ENCODE measurements at places on chromosomes 6 and 20.

DNA sequence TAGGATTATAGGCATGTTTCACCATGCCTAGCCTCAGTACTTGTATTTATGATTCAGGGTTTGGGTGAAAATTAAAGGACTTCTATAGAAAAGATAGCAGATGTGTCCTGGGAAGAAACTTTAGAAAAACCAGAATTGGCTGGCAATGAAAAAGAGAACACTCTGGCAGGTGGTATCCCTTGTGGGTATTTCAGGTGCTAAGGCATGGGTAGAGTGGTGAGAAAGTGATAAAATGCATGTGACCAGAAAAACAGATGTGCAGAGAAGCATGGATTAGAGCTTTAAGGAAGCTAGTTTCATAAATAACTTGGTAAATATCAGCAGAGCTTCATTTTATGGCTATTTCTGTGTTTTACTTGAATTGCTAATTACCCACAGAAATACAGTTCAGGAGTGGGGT, 622.2 kb downstream of the DOK5 start:
- DNase-seq: no peak

DNA sequence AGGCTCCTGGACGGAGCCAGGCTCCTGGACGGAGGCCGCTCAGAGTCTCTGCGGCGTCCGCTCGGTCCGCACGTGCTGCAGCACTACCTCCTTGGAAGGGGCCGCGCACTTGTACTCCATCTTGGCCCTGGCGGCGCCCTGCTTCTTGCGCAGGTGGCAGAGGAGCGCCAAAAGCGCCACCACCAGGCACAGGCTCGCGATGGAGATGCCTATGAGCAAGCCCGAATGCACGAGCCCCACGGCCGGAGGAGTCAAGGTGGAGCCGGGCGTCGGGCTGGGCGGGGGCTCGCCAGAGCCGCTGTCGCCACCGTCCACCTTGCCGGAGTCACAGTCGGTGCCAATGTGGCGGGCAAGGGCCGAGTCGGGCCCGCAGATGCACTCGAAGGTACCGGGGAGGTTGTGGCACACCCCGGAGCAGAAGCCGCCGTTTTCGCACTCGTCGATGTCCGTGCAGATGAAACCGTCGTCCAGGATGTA, 1.7 kb downstream of the THBD start:
- DNase-seq: peak; percentile 32

GRCh38 chr6:109243863-109244825, 138.1 kb downstream of the CD164 start:
- no peak for DNase-seq

DNA sequence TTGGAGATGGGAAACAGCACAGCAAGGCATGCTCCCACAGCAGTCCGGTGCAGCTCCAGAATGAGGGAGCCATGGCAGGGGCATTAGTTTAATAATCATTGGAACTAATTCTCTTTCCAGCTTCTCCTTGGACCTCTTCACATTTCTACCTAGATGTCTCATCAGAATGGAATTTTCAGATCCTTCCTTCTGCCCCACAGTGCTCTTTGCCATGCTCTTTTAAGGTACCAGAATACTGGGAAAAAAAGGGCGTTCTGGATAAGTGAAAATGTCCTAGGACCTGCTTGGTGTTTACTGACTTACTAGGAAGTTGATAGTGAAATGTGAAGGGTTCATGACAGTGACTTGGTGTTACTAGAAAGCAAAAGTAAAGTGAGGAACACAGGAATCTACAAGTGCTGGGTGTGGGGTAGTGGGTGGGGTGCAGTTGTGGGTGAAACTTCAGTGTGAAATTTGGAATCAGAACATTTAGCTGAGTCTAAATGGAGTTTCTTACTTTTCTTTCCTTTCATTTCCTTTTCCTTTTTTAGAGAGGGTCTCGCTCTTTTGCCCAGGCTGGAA, 207.1 kb downstream of the ARID1B start:
- DNase-seq: no peak

DNA sequence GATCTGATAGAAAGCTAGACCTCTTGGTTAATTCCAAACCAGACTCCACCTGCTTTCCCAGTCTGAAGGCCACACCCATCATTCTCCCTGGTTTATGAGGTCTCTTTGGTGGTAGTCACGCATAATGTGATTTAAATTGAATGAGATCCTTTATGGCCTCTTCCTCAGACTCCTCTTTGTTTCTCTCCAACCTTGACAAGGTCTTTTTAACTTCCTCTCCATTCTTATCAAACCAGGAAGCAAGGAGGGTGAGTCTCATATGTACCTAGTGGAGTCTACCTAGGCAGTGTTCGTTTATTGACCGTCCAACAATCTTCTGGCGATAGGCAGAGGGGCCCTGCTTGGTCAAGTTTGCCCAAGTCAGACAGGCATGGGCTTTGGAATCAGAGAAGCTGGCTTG, 184.2 kb upstream of the LAMP5 start:
- no peak for DNase-seq

DNA sequence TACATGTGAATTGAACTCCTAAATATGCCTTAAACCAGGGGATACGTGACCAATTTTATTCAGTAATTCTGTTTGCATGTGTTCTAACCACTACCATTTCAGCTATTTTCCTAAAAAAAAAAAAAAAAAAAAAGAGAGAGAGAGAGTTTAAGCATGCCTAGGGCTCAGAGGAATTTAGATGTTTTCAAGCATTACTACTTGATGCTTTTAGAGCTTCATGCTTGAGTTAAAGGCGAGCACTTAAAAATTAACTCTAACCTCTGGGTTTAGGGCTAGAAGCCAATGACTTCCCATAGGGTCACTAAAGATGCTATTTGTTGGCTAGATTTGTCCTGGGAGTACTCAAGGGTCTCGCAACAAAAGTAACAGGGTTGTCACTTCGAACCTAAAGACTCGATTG, 217.7 kb downstream of the ATXN1 start:
- DNase-seq: no peak

- DNase-seq: peak; percentile 74
Observed at GRCh38 chr6:24283043-24283985, 74.5 kb downstream of the DCDC2 start.

DNA sequence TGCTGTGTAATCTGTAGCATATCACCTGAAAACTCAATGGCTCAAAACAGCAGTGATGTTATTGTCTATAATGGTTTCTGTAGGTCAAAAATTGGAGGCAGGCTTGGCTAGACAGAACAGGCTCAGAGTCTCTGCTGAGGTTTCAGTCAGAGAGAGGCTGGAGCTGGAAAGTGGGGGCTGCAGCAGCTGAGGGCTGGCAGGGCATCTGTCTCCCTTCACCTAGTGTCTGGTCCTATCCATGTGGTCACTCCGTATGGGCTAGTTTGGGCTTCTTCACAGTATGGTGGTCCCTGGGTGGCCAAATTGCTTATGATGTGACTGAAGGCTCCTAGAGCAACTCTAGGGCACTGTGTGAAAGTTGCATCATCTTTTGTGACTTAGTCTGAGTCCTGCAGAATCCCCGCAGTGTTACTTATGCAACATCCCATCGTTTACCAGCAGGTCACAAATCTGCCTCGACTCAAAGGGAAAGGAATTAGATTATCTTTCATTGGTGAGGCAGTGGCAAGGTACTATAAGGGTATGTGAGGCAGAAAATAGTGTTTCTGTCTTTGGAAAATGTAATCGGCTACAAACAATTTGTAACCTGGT, 497.0 kb downstream of the EPHA7 start:
- no peak for DNase-seq

DNA sequence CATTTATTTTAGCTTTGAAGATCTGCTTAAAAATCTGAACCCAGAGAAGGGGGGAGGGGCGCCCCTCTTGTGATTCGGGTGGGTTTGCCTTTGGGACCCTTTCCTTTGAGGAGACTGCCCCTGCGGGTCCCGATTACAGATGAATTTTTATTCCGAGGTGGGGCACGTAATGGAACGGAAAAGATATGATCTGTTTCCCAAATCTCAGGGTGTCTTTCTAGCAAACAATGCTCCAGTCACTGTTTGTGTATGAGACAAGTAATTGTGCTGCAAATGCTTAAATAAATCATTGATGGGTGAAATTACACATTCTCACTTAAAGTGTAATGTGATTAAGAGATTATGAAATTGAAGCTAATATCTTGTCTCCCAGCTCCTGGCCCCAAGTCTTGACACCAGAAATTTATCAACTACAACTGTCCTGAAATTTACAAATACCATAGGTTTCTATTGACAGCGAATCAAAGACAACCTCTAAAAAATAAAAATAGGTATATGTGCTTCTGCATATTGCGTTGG, 30.7 kb downstream of the TFAP2A start:
- no peak for DNase-seq

- DNase-seq: no peak
Observed at GRCh38 chr6:16850681-16851026, 89.4 kb upstream of the ATXN1 start.

- DNase-seq: no peak
Observed at GRCh38 chr20:50548396-50548795, 38.2 kb downstream of the PTPN1 start.

GRCh38 chr20:62739581-62740285, 31.1 kb downstream of the NTSR1 start:
- peak; percentile 13 for DNase-seq

DNA sequence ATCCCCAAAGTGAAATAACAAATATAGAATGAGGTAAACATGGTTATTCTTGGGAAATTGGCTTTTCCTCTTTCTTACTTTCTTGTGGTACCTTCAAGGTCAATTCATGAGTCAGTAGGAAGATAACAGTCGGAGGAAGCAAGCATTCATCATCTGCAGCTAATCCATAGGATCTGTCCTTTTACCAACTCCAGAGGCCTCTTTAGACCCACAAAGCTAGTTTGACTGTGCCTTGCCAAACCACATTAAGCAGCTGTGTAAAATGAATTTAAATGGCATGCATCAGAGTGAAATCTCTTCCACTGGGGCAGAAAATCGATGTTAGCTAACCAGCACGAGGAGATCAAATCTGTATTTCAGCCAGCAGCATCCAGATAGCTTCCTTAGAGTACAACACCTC, 171.3 kb downstream of the TMEM242 start:
- no peak for DNase-seq

DNA sequence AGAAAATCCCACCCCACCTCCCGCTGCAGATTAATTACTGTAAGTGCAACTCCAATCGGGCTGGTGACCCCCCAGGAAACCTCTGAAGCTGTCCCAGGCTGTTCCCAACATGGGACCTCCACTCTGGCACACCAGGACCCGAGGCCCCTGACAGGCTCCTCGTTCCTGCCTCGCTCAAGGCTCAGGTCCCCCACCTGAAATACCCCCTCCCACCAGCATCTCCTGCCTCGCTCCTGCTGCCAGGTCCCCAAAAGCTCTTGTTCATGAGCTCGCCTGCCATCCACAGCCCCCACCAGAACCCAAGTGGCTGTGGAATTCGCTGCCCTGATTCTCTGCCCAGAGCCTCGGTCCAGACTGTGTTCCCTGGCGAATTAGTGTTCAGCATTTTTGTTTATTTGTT, 26.1 kb downstream of the NPEPL1 start:
- peak; percentile 3 for DNase-seq

- DNase-seq: no peak
Observed at GRCh38 chr20:19783966-19784401, 25.9 kb downstream of the RIN2 start.

DNA sequence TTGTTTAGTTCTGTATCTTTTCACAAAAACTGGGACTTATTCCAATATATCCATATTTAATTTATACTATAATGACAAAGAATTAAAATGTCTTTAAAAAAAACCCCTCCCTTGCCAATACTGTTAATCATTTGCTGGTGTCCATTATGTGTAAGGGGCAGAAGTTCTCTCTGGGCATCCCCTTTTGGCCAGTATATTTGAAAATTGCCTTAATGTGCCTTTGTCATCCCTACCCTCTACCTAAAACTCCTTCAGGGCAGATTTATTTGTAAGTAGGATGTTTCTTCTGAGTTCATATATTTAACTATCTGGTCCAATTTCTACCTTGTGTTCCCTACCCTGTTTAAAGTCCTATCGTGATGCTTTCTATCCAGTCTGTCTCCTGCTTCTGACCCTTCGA, 62.9 kb downstream of the ARHGAP18 start:
- DNase-seq: no peak

GRCh38 chr20:14997791-14998190, 660.4 kb upstream of the FLRT3 start:
- no peak for DNase-seq

GRCh38 chr20:40511478-40511877, 177.6 kb downstream of the MAFB start:
- no peak for DNase-seq

- DNase-seq: peak; percentile 70
Observed at GRCh38 chr20:44056010-44056698, 130.8 kb downstream of the JPH2 start.

- no peak for DNase-seq
Observed at GRCh38 chr20:29878281-29878741, 1379.2 kb upstream of the DEFB115 start.

GRCh38 chr20:59661153-59661552, 56.8 kb downstream of the PHACTR3 start:
- no peak for DNase-seq

GRCh38 chr6:51777618-51778017, 309.8 kb downstream of the PKHD1 start:
- DNase-seq: no peak

DNA sequence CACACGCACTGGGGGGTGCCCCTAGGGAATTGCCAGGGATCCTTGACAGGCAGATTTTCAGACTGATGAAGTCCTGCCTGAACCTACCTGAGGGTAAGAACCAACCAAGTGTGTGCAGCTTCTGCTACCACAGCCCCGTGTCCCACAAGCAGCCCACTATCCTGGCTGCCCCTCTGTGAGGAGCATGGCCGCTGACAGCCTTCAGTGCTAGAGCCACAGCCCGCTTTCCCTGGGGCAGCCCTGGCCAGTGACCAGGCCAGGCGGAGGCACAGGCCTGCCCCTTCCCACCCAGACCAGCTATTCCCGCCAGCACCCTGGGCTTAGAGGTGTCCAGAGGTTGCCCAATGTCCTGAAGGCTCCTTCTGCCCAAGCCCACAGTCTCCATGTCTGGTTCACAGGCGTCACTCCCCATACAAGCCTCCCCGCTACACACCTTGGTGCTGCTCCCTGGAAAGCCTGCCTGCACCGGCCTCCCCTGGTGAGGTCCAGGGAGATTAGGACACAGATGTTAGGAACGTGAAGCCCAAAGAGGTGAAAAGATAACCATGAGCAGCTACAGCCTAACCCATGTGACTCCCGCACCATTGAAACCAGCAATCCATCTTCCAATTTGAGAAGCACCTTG, 207.0 kb downstream of the SYNDIG1 start:
- no peak for DNase-seq

DNA sequence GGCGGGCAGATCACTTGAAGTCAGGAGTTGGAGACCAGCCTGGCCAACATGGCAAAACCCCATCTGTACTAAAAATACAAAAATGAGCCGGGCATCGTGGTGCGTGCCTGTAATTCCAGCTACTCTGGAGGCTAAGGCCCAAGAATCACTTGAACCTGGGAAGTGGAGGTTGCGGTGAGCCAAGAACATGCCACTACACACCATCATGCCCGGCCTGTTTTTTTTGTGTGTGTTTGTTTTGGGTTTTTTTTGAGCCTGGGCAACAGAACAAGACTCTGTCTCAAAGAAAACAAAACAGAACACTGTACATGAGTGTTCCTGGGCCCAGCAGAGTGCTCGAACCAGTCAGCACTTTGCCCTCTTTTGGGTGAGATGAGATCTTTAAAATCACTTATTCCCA, 159.1 kb downstream of the MTHFD1L start:
- DNase-seq: no peak

GRCh38 chr6:91141346-91141745, 554.5 kb upstream of the MAP3K7 start:
- no peak for DNase-seq
